Naive thymus-derived CD4-positive, alpha-beta T cell (primary cell): ENCODE measurements at places on chromosomes 12 and 14.
A peak's percentile ranks its signal among the peaks of the same experiment; 100 is the strongest.

DNA sequence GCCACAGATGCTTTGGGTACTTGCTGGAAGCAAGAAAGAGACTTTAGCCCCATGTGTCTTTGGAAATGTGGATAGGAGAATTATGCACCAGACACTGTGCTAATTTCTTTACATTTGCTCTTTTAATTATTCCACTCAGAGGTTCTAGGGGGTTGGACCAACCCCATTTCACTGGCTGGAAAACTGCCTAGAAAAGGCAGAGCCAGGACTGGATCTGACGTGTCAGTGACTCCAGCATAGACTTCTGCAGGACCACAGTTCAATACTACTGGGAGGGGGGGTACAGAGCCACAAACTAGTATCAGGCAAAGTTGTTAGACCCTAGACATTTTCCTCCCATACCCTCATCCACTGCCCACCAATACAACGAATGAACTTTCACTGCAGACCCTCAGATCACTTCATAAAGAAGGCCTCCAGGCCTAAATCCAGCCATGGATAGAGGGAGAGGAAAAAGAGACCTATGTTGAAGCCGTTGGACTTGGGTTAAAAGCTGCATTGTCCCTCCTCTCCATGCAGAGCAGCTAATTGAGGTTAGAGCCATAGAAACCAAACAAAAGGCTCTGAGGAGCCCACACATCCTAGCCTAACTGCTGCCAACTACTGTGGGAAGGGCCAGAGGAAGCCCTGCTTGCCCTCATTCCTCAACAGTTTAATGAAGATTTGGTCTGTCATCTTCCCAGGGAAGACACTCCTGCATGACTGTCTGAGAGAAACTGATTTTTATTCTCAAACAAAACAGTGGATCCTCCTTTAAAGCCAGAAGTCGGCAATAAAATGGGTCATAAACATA lies 68.7 kb downstream of the STON2 start:
- no peak for DNase-seq

GRCh38 chr12:116257215-116257614 lies 20.3 kb downstream of the MED13L start:
- no peak for DNase-seq

- DNase-seq: no peak
Measured at GRCh38 chr14:73428353-73428824, 30.0 kb downstream of the NUMB start.

DNA sequence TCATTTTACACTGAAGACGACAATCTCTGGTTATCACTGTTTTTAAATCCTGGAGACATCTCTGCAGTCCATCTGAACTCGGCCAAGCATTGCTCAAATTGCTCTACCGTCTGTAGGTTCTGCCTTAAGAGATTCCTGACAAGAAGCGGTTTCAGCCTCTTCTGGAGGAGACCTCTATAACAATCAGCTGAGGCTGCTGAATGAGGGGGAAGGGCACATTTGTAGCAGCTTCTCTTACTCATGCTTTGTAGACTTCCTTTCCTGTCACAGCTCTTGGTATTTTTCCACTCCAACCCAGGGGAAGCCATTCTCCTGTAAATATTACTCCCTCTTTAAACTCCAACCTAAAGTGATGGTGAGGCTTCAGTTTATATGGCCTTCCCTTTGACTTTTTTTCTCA lies 3.0 kb downstream of the ARG2 start:
- DNase-seq: peak; percentile 10

DNA sequence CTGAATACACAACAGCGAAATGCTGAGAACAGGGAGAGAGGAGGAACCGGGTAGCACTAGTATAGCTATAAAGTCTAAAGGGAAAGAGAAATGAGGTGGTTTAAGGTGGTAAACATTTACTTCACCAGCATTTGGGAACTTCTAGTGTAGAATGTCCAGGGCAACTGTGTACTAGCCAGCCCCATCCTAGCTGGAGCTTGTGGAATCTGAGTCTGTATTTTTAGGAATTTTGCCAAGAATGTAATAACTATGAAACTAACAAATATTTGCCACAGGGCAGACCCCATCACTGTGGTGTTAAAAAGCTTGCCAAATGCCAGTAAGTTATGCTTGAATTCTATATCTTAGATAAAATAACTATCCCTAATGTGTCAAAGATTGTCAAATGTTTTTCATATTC lies 398.9 kb upstream of the MIS18BP1 start:
- no peak for DNase-seq

DNA sequence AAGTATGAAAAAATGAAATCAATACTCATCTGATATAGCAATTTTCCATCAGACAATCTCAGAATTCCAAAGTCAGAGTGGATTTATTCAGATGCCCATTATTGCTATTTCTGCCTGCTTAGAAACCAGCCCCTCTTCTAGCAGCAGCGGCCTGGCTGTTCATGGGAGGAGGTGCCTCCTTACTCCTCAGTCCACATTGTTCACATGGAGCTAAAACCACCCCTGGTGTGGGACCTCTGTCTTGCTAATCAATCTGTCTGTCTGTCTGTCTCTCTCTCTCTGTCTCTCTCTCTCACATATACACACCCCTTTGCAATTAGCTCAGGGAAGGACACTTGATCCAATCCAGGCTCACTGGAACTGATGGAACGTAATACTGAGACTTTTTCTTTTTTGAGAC lies 176.1 kb downstream of the APAF1 start:
- DNase-seq: no peak

GRCh38 chr14:56273155-56273554 lies 154.9 kb downstream of the PELI2 start:
- no peak for DNase-seq

DNA sequence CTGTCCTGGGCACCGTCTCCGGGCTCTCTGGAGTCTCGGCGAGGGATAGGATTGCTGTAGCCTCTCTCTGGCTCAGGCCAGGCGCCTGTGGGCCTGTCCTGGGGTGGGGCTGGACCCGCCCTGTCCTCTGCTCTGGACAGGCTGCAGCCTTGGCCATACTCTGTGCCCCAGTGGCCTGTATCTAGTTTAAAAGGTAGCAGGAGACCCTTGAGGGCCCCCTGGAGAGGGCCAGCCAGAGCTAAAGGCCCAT lies 1.8 kb downstream of the KIF26A start:
- no peak for DNase-seq

DNA sequence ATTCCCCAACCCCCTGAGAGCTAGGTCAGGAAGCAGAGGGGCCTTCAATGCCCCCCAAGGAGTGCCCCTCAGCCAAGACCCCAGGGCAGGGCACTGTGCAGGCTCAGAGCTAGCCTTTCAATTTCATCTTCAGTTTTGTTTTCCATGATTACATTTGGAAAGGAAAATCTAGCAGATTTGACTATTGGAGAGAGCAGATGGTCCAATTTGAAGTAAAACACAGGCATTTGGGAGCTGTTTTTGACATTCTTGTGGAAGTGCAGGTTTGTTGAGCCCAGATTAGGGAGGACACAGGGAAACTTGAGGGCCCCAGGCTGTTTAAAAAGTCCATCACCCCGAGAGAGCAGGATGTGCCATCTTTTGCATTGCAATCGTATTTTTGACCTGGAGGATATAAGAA lies 58.6 kb upstream of the GPATCH2L start:
- no peak for DNase-seq

- no peak for DNase-seq
Measured at GRCh38 chr14:46197856-46198255, 453.7 kb downstream of the RPL10L start.

- DNase-seq: no peak
Measured at GRCh38 chr14:75404847-75405246, 23.0 kb upstream of the JDP2 start.

GRCh38 chr14:54805070-54805444 lies 97.6 kb downstream of the GCH1 start:
- no peak for DNase-seq

DNA sequence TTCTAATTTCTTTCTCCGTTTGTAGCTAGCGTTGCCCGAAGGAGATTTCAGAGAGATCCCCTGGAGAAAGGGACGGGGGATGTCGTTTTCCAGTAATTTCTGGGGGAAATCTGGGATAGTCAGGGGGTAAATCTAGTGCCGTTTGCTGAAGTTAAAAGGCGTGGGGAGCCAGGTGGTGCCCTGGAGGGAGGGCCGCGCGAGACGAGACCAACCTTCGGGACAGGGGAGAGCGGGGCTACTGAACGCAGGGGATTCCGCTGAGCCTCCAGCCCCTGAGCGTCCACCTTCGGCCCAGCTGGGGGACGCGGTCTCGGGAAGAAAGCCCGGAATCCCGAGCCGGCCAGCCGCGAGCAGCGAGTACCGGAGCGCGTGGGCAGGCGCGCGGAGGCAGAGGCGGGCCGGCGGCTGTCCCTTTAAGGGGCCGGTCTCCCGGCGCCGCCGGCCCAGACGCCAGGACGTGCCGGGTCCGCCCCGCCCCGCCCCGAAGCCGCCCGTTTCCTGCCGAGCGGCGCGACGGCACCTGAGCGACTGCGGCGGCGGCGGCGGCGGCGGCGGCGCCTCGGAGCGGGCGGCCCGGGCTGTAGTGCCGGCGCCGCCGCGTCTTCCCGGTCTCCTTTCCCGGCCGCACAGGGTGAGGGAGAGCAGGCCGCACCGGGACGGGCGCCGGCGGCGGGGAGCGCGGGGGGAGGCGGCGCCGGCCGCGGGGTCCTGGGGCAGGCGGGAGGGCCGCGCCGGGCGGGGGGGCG lies at the start of gene KTN1:
Gene KTN1, plus strand, starts transcription at position 484 of the 746 bp plus-strand sequence. CDS start 31,842 bp downstream, outside the sequence.
- DNase-seq: peak; percentile 90
